ENCODE measurements at places on chromosomes 4 and X. TPM values are rescaled to one million over a fixed set of nuclear protein-coding genes. Genes with fewer than 3 reads are reported as not detected.

Gene SPANXB1
- not detected for total RNA-seq

- H3K27me3 ChIP-seq: no peaks in the 10 kb centered on the region
- H3K4me3 ChIP-seq: no peak overlapping the region
- peaks cover 7% of the 10 kb centered on the region for H3K4me1 ChIP-seq
- peak overlapping the region; percentile 54 for H3K27ac ChIP-seq
Measured at GRCh38 chr4:79585330-79585729, 177.3 kb upstream of the GK2 start.

Gene NPY5R
- total RNA-seq: 0.19 TPM

DNA sequence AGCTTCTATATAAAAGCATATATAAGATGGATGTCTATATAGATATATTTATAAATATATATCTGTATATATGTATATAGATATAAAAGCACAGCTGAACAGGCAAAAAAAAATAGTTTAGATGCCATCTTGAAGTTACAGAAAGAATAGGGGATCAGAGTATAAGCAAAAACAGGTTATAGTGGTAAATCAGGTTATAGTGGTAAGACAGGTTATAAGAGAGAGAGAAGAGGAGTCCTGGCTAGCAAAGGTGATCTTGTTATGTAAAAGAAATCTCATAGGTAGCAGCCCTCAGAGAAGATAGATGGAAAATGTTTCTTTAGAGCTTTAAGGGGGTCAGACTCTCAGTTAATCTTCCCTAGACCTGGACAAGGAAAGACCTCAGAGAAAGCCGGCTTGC, 1263.1 kb downstream of the PCDH7 start:
- no peak overlapping the region for H3K4me3 ChIP-seq
- no peaks in the 10 kb centered on the region for H3K4me1 ChIP-seq
- no peak overlapping the region for H3K27ac ChIP-seq
- no peaks in the 10 kb centered on the region for H3K27me3 ChIP-seq
- H3K36me3 ChIP-seq: no peaks in the 10 kb centered on the region

- H3K4me1 ChIP-seq: peaks cover 66% of the 10 kb centered on the region
- H3K4me3 ChIP-seq: peak overlapping the region; percentile 96
- H3K27ac ChIP-seq: peak overlapping the region; percentile 98
- no peaks in the 10 kb centered on the region for H3K36me3 ChIP-seq
- H3K27me3 ChIP-seq: no peaks in the 10 kb centered on the region
Measured at GRCh38 chr4:153466949-153467896, 1.1 kb downstream of the TMEM131L start.

Gene ERCC6L
- not detected for total RNA-seq

Gene BMX
- total RNA-seq: 0.50 TPM

DNA sequence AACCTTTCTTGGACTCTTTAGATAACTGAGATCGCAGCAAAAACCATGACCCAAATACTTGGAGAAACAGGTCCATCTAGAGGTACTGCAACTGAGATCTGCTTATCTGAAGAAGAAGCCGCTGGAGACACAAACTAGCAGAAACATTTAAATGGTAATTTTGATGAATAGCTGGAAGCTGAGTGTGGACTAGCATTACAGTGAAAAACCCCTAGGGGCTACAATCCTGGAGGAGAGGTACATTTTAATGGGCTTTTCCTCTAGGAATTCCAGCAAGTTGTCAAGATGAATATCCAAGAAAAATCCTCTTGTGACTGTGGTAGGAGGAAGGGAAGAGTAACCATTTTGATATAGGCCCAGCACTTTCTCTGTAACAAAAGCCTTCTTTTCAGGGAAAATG, 592.5 kb upstream of the GRIA3 start:
- H3K4me1 ChIP-seq: no peaks in the 10 kb centered on the region
- H3K36me3 ChIP-seq: no peaks in the 10 kb centered on the region
- H3K27ac ChIP-seq: no peak overlapping the region
- H3K27me3 ChIP-seq: no peaks in the 10 kb centered on the region
- DNase-seq: no peak

DNA sequence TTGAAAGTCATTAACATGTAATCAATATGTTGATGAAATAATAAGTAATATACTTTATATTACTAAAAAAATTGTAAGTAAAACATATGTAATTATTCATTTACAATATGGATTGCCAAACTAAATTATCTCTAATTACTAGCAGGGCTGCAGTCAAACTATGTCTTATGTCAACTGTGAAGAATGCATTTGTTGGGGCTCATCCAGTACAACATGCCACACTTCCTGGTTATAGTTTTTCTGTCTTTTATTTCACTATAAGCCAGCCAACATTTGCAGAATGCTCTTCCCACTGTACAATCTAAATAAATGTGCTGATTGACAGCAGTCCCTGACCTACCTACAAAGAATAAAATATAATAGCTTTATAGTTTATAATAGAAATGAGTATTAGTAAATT, 975.4 kb upstream of the NDST4 start:
- H3K27me3 ChIP-seq: no peaks in the 10 kb centered on the region
- H3K36me3 ChIP-seq: no peaks in the 10 kb centered on the region
- no peak for DNase-seq
- H3K4me1 ChIP-seq: no peaks in the 10 kb centered on the region
- H3K27ac ChIP-seq: no peak overlapping the region

GRCh38 chr4:8517946-8518345, 62.2 kb upstream of the GPR78 start:
- no peaks in the 10 kb centered on the region for H3K27me3 ChIP-seq
- no peak overlapping the region for H3K27ac ChIP-seq
- H3K36me3 ChIP-seq: no peaks in the 10 kb centered on the region
- H3K4me3 ChIP-seq: no peak overlapping the region

- H3K4me3 ChIP-seq: no peak overlapping the region
- no peak overlapping the region for H3K27ac ChIP-seq
- DNase-seq: no peak
- H3K27me3 ChIP-seq: no peaks in the 10 kb centered on the region
Measured at GRCh38 chrX:125998432-125998831, 167.7 kb downstream of the DCAF12L2 start.

All from psoas muscle (tissue), 8 donors.